ENCODE measurements at places on chromosomes 11 and 22.

DNA sequence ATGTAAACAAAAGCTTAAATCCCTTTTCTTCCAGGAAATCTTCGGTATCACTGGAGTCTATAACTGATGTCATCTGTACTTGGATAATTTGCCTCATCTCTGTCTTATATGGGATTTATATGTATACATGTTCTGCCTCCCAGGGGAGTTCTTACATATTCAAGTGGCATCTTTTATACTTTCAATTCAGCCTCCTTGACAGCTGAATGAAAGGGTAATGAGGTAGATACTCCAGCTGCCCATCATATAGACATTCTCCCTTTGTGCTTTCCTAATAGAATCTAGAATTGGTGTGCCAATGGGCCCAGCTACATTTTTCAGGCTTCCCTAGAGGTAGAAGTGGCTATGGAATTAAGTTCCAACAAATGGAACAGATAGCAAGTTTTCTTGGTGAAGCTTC lies 223.8 kb downstream of the LRRC4C start:
- no peak for DNase-seq

GRCh38 chr11:67371189-67371910 lies 2.0 kb downstream of the CLCF1 start:
- DNase-seq, result no peak

GRCh38 chr22:50576070-50576469 lies 2.2 kb downstream of the CPT1B start:
- DNase-seq, result no peak

GRCh38 chr11:61161190-61162091 lies at the start of gene VPS37C:
VPS37C (minus strand) TSS chr11:61161426; CDS start chr11:61138829, 22,597 bp downstream.
- peak; percentile 69 for DNase-seq

- DNase-seq, result no peak
Observed at GRCh38 chr22:44279069-44279360, 33.7 kb downstream of the SHISAL1 start.

GRCh38 chr11:75603791-75604736 lies 42.0 kb downstream of the SERPINH1 start:
- DNase-seq, result peak; percentile 96

Measured in A172 (cell line).